ENCODE measurements at places on chromosomes 13 and 19. TPM values are rescaled to one million over a fixed set of nuclear protein-coding genes. Genes with fewer than 3 reads are reported as not detected.

TSSK6 gene
- total RNA-seq: 0.10 TPM

RFXAP gene
- total RNA-seq: 2.0 TPM

SHISA7 gene
- total RNA-seq: not detected

PTPRH gene
- total RNA-seq: 5.3 TPM

MRPL57 gene
- total RNA-seq: 46.0 TPM

ZNF524 gene
- total RNA-seq: 29.8 TPM

PKN1 gene
- total RNA-seq: 235 TPM

TMEM272 gene
- total RNA-seq: not detected

ZNF85 gene
- 13.4 TPM for total RNA-seq

PRR36 gene
- total RNA-seq: not detected

ZNF793 gene
- total RNA-seq: 0.73 TPM

YIF1B gene
- 131 TPM for total RNA-seq

OR10H1 gene
- not detected for total RNA-seq

ZNF329 gene
- 5.7 TPM for total RNA-seq

IZUMO2 gene
- not detected for total RNA-seq

ZNF433 gene
- total RNA-seq: 1.4 TPM

LCP1 gene
- total RNA-seq: 20.1 TPM
